ENCODE measurements at places on chromosomes 5 and 9. TPM values are rescaled to one million over a fixed set of nuclear protein-coding genes. Genes with fewer than 3 reads are reported as not detected.

GRCh38 chr5:77444356-77444755 lies 47.8 kb downstream of the WDR41 start:
- DNase-seq, result no peak

DNA sequence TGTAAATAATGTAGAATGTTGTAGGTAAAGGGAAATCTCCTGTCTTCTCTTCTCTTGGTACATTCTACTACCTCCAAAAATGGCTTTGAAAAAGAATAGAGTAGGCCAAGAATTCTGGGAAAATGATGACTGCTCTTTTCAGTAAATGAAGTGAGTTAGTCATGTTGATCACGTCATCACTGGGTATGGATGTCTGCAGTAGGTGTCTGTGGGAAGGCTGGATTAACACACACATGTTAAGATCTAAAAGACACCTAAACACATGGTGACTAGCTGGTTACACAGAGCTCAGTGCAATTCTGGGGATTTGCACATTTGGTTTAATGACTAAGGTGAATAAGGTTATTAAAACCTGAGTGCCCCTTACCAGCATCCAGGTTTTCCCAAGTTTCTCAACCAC lies 161.5 kb downstream of the CEP120 start:
- DNase-seq, result no peak

DNA sequence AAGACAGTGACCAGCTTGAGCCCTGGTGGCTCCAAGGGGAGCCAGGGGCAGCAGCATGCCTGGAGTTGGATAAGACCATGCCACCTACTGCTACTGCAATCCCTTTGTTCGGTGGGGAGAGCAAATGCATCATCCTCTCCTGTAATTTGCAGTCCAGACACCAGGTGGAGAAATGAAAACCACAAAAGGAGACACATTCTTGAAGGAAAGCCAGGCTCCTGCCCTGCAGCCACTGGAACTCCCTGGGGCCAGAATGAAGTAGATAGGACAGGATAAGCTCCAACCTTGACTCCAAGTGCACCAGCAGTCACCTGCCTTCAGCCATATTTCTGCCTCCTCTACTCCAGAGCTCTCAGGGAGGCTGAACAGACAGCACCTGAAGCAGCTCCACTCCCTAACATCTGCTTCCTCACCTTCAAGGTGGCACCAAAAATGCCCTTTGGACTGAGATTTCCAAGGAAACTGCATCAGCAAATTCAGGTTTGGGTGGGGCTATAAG lies 65.1 kb upstream of the IQGAP2 start:
- peak; percentile 16 for DNase-seq

DNA sequence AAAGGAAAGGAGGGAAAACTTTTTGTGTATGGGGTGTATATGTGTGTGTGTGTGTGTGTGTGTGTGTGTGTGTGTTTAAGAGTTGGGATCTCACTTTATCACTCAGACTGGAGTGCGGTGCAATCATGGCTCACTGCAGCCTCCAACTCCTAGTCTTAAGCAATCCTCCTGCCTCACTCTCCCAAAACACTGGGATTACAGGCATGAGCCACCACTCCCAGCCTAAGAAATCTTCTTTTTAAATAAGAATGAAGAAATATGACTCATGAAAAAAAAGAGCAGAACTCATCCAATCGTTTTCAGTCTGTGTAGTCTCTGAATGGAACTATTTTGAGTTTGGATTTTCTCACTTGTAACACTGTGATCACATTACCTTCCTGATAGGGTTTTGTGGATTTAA lies 601.5 kb downstream of the ACTL7B start:
- no peak for DNase-seq

GRCh38 chr5:40649463-40650030 lies 30.2 kb upstream of the PTGER4 start:
- no peak for DNase-seq

GRCh38 chr5:139391570-139392323 lies 2.0 kb upstream of the MZB1 start:
- DNase-seq, result no peak

DNA sequence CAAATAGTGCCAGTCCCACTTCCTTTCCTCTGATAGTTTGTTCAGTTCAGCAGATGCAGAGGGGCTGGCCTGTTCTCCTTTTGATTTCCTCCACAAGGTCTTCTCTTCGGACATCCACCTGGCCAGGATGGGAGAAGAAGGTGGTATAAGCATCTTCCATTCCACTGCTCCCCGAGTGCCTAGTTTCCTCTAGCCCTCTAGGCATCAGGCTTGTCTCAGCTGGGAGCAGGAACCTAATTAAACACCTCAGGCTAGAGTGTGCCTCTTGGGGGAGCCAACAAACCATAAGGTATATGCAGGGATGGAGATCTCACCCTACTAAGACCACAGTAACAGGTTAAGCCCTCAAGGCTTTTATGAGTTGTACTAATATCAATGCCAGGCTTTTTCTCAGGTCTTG lies 835 bp upstream of the DND1 start:
- DNase-seq, result no peak

GRCh38 chr5:64015824-64016223 lies 53.6 kb upstream of the HTR1A start:
- no peak for DNase-seq

GRCh38 chr5:110612794-110613247 lies 113.7 kb downstream of the TMEM232 start:
- no peak for DNase-seq

DNA sequence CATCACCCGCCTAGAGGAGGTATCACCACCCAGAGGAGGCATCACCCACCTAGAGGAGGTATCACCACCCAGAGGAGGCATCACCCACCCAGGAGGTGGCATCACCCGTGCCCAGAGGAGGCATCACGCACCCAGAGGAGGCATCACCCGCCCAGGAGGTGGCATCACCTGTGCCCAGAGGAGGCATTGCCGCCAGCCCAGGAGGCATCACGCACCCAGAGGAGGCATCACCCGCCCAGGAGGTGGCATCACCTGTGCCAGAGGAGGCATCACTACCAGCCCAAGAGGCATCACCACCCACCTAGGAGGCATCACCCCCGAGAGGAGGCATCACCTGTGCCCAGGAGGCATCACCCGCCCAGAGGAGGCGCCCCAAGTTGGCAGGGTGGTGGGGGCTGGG lies 2.6 kb downstream of the NOTCH1 start:
- DNase-seq, result no peak

DNA sequence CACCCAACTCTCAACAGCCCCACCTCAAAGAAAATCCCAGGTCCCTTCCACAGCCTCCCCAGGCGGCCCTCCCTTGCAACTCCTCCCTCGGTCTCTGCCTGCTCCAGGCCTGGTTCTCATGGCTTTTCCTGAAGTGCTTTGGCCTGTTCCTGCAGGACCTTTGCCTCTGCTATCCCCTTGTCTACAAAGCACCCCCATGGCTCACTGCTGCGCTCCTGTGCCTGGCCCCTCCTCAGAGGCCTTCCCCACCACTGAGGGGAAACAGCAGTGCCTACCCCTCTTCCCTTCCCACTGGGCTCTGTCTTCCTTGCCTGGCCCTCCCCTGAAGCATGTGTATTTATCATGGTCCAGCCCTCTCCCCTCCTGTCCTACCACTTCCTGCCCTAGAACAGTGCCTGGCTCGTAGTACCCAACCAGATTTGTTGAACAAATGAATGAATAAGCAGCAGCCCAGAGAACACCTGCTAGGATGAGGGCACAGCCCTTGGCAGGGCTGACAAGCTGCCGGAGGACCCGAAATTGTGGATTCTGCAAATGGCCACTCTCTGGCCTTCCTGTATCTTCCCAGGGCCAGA lies 68.6 kb upstream of the LRRTM2 start:
- no peak for DNase-seq

Gene NACC2
- 5.9 TPM for total RNA-seq

Gene DIMT1
- 20.0 TPM for total RNA-seq

Gene DCAF12
- 14.8 TPM for total RNA-seq

Gene NCBP1
- 37.2 TPM for total RNA-seq

Gene SPINK1
- total RNA-seq, result not detected

Gene PCDHGA5
- total RNA-seq, result not detected

Gene MTX3
- total RNA-seq, result 24.3 TPM

Gene KIF12
- not detected for total RNA-seq

Gene SPATA31C2
- not detected for total RNA-seq

Gene IL5
- not detected for total RNA-seq

Gene BNC2
- not detected for total RNA-seq

Gene DND1
- 1.2 TPM for total RNA-seq

Gene IER5L
- 3.1 TPM for total RNA-seq

Data from T-helper 17 cell (primary cell).